ENCODE measurements at places on chromosomes 2 and 18. TPM values are rescaled to one million over a fixed set of nuclear protein-coding genes. Genes with fewer than 3 reads are reported as not detected.
A peak's percentile ranks its signal among the peaks of the same experiment; 100 is the strongest.

- peak; percentile 86 for DNase-seq
Observed at GRCh38 chr2:26176279-26176615, 3.4 kb downstream of the GAREM2 start.

GRCh38 chr2:157046396-157046795 lies 211.1 kb upstream of the GALNT5 start:
- DNase-seq: no peak

- DNase-seq: no peak
Observed at GRCh38 chr2:28150236-28150915, 242.3 kb upstream of the FOSL2 start.

DNA sequence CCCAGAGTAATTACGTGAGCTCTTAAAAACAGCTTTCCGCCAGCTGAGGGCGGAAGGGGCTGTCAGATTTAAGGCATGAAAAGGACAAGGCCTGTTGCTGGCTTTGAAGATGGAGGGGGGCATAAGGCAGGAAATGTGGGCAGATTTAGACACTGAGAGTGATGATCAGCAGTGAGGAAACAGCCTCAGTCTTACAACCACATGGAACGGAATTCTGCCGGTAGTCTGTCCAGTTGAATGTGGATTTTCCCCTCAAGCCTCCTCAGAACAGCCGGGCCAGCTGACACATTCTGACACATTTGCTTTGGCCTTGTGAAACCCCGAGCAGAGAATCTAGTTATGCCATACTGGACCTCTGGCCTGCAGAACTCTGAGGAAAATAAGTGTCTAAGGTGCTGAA lies 16.6 kb downstream of the POLE4 start:
- DNase-seq: no peak

DNA sequence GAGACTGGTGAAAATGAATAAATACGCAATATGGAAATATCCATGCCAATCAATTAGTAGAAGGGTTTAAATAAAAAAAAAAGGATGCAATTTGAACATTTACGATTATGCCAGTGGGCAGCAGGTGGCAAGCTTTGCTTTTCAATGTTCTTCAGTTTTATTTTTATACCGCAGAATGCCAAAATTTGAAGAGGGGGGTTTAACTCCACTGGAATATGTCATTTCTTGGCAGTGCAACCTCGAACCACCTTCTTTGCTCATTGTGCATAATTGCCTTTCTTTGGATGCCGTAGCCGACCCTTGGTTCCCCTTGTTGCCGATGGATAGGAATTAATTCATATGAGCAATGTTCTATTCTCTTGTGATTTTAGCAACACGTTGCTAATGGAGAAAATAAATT lies 88.0 kb downstream of the LTBP1 start:
- peak; percentile 66 for DNase-seq

DNA sequence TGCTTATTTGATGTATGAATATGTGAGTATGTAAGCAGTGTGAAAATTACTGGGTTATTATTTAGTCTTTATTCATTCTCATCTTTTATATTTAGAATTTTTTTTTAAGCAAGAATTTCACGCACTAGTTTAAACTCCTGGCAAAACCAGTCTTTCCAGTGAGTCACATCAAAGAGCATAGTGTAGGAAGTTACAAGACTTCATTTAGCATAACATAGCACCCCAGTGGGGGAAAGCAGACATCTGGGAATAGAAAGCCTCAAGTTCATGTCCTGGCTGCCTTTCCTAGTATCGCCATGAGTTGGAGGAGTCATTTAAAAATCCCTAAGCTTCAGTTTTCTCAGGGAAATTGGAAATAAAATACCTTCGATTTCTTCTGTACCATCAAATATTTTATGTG lies 408.3 kb downstream of the NUP35 start:
- no peak for DNase-seq

DNA sequence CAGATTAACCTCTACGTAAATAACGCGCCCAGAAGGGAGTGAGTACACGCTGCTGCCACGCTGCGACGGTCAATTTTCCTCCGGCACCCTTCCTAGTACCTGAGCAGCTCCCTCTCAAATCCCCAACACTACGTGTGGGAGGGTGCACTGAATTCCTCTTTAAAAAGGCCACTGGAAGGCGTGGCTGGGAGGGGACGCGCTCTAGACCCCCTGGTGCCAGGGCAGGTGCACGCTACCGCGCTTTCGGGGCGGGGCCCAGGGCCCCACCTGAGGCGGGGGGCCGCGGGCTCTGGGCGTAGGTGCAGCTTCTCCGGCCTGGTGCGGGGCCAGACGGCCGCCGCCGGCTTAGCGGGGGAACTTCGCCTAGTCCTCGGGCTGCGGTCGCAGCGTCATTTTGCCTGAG lies 668 bp upstream of the ANKRD12 start:
- peak; percentile 85 for DNase-seq

GRCh38 chr2:78301166-78301789 lies 724.2 kb upstream of the REG3G start:
- no peak for DNase-seq

VWA3B gene
- total RNA-seq: 0.59 TPM

REG3A gene
- not detected for total RNA-seq

TCF23 gene
- not detected for total RNA-seq

LAMA1 gene
- total RNA-seq: 8.3 TPM

SULT6B1 gene
- not detected for total RNA-seq

ADRA2B gene
- under 0.01 TPM for total RNA-seq

Data from osteoblast (primary cell).